ENCODE measurements at places on chromosomes 4 and X.
A peak's percentile ranks its signal among the peaks of the same experiment; 100 is the strongest.

DNA sequence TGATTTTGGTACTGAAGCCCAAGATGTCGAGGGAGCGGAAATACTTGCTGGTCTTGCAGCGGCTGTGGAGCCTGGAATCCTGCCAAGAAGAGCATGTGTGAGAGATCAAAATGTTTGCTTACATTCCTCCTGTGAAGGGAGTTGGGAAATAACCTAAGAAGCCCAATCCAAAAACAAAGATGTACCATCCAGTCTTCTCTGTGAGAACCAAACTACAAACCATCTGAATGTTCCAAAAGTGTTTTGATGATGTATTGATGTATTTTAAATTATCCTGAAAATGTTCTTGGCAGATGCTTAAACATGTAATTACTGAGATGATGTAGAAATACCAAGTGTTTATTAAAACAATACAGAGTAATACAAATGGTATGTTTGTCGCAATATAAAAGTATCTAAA, 10.1 kb upstream of the ADH1A start:
- DNase-seq: no peak

GRCh38 chr4:16496501-16496900, 270.2 kb upstream of the TAPT1 start:
- DNase-seq: no peak

- no peak for DNase-seq
Observed at GRCh38 chr4:3816983-3817960, 51.1 kb downstream of the ADRA2C start.

DNA sequence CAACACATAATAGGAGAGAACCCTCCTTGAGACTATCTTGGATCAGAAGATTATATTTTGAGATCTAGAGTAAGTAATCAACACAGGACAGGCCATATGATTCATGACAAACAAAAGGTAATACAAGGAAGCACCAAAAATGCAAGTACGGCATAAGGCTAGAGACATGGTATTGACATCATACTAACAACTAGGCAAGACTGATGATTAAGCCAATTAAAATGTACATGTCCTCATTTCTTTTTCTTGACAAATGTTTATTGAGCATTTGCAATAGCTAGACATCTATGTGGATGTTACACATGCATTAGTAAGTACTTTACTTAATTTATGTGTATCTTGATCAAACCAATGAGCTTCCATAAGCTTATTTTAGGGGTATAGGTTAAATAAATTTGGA, 695.7 kb upstream of the GALNTL6 start:
- no peak for DNase-seq

- DNase-seq: peak; percentile 31
Observed at GRCh38 chr4:148445071-148445859, 3.1 kb upstream of the NR3C2 start.

DNA sequence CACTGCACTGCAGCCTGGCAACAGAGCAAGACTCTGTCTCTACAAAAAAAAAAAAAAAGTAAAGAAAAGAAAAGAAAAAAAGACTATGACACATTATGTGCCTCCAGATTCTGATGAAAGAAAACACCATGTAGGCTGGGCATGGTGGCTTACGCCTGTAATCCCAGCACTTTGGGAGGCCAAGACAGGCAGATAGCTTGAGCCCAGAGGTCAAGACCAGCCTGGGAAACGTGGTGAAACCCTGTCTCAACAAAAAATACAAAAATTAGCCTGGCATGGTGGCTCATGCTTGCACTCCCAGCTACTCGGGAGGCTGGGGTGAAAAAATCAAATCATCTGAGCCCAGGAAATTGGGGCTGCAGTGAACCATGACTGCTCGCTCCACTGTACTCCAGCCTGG, 19.4 kb downstream of the THOC2 start:
- DNase-seq: no peak

- DNase-seq: no peak
Observed at GRCh38 chrX:155682834-155683233, 70.1 kb upstream of the TMLHE start.

Measured in SK-N-DZ (cell line).